GM03348 (cell line): ENCODE measurements at places on chromosomes 3 and 15.

GRCh38 chr3:29282427-29283230 lies 1.8 kb downstream of the RBMS3 start:
- peak; percentile 17 for DNase-seq

DNA sequence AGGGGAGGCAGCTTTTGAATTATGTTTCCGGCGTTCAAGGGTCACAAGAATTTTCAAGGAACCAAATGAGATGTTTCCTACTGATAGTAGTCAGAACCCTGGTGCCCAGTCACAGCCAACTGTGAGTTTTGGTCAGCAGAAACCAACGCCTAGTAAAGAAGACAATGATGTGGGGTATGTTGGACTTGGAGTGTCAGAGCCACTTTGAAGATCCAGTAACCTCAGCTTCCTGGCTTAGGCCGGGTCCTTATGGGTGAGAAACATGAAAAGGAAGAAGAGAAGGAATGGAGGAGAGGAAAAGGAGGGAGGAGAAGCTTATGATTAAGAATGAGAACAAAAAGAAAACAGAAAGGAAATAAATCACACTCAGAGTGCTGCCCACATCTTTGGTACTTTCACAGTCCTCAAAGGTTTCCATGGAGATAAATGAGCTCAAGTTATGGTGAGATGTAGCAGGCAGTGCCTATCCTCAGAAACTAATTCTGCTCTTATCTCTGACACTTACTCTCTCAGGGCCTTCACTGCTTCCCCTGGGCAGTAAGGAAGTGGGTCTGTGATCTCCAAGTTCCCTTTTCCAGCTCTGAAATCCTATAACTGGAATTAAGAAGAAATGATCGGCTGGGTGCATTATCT lies 2.0 kb upstream of the MCF2L2 start:
- no peak for DNase-seq

DNA sequence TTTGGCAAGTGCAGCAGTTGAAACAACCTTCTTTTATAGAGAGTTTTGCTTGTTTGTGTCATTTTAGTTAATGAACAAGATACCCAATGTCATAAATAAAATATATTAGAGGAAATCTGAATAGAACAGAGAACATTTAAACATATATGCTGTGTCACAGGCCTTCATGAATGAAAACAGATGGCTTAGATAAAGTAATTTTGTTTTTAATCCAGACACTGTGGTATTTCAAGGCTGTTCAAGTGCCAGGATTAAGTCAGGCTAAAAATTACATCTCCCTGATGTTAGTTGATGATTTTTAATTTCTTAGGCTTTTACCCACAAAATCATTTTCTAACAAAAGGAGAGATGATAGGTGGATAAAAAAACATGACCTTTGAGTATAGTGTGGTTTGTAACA lies 4.9 kb upstream of the ACKR4 start:
- DNase-seq, result no peak

DNA sequence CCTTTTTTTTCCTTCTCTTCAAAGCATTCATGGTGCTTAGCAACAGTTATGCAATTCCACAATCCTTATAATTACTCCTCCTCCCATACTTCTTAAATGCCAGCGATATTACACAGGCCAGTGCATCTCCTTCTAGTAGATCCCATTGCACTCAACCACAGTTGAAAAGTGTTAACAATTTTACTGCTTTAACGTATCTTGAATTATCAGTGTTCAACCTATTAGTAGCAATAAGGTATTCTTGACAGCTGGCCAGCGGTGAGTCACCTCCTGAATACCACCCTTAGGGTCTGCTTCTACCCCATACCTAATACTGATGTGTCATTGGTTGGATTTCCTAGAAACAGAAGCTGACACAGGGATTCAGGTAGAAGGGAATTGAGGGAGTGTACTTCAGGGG lies 24.0 kb upstream of the TEX9 start:
- DNase-seq, result no peak

- peak; percentile 35 for DNase-seq
Measured at GRCh38 chr15:70559265-70560239, 203.8 kb downstream of the UACA start.

GRCh38 chr15:40157778-40158447 lies 3.0 kb upstream of the BUB1B start:
- no peak for DNase-seq

GRCh38 chr15:35173444-35174118 lies 88.5 kb upstream of the NANOGP8 start:
- peak; percentile 31 for DNase-seq

DNA sequence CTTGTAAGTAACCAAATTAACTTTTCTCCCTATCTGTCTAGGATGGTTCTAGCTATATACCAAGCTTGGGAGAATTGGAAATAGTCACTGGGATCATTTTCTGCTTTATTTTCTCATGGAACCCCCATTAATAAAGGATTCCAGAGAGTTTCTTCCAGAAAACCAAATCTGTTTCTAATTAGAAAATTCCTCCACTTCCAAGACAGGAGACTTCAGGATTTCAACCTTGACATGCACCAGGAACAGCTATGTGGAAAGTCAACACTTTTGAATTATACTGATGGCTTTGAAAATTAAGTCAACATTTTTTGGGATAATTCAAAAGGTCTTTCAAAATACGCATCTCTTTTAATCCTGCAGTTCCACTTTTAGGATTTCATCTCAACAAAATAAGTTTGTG lies 138.3 kb downstream of the MEX3B start:
- no peak for DNase-seq

DNA sequence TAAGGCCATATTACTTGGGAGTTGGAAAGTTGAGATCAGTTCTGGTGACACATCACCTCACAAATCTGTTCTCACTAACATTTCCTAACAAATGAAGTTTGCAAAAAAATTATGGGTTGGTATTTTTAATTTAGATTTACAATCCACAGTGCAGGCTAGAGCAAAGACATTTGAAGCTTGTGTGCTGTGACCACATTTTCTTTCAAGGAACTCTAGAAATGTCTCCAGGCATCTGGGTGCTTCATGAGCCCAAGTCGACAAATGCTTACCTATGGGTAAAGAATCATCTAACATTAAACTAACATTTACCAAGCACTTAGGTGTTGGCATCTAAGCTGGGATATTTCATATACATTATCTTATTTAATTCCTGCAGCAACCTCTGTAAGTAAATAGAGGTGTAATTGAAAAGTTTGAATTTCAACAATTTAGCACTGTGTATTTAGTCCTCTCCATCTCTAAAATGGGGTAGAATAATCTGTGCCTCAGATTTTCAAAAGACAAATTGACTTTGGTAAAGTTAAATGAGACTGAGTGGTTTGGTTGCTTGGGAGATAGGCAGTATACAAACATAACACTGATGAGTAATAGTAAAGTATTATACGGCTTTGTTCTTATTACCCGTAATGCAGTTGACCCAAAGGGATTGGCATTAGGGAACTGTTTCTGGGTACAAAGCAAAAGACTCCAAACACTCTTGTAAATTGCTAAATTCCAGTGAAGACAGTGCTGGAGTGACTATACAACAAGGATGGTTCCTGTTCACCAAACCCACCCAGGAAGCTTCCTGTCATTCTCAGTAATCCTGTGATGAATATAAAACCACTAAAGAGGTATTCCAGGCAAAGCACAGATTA lies 162.5 kb downstream of the TPRG1 start:
- DNase-seq, result peak; percentile 4

GRCh38 chr15:100686725-100687473 lies 84.5 kb downstream of the ASB7 start:
- DNase-seq, result peak; percentile 73

DNA sequence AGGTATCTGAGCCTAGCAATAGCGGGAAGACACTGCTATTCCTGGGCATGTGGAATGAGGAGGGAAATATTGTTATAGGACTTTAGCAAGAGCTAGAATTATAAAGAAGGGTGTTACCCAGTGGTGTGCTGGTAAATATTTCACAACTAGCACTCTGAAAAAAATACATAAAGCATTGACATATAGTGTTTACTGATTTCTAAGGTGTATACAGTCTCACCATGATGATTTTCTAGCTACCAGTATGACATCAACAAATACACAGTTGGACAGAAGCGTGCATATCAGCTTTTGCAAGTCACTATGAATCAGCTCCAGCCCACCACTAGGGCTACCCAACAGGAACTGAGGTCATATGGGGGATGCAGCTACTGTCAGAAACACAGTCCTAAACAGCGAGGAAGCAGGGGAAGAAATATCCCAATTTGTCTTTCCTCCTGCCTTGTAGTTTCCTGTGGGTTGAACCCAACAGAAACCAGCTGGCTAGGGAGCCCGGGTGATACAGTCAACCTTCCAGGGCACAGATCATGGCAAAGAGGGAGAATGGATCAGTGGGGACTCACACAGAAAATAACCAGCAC lies 39.6 kb downstream of the HGD start:
- peak; percentile 21 for DNase-seq

DNA sequence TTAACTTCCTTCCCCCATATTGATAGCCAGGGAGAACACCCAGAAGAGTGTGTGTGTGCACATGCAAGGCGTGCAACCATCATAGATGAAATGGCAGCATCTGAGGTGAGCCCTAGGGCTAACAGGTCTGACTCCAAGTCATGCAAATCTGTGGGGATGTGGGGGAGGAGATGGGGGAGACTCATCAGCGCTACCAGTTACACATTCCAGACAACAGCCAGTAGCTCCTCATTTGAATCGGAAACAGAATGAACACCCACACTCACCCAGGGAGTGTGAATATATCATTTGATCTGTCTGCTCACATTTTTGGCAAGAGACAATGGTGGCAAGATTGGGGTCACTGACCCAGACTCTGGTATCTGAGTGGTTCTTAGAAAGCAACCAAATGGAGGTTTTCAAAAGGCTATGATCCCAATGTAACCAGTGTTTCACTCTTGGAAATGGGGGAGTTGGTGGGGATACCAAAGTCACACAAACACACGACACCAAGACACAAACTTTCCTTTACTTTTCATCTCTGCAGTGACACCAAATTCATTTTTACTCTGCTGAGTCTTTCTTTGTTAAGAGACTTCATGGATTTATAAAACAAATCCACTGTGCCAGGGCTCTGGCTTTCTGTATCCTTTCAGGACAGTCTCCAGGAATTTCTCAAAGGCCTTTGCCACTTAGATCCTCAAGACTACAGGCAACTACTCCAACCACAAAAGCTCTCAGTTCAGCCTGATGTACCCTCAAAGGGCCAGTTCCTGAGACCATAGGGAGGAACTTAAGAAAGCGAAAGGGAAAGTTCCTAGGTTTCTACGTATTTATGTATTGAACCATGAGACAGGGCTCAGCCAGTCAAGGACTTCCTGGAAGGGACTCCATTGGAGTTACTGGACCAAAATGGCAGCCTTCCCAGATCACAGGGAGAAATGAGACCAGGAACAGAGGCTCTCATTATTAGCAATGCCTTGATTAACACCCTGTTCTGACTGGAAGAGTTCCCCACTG lies 2.2 kb downstream of the CDCP1 start:
- no peak for DNase-seq
